ENCODE measurements at places on chromosomes 6 and 20.

DNA sequence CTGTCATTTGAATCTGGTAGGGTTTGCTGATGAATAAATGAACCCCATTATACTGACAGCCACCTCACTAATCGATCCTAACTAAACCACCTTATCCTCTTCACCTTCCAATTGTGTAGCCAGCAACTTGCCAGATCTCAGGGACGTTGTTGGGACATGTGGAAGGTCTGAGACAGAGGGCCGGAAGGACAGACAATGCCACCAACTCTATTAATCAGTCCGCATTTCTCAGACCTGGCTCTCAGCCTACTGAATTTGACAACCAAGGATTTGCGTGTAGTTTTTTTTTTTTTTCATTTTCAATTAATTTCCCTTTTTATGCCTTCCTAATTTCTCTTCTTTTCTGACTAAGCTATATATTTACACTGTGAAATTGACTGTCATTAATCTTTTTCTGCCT lies 122.5 kb downstream of the CARMIL1 start:
- no peak for DNase-seq

GRCh38 chr20:1165941-1166340 lies 18.8 kb downstream of the TMEM74B start:
- no peak for DNase-seq

DNA sequence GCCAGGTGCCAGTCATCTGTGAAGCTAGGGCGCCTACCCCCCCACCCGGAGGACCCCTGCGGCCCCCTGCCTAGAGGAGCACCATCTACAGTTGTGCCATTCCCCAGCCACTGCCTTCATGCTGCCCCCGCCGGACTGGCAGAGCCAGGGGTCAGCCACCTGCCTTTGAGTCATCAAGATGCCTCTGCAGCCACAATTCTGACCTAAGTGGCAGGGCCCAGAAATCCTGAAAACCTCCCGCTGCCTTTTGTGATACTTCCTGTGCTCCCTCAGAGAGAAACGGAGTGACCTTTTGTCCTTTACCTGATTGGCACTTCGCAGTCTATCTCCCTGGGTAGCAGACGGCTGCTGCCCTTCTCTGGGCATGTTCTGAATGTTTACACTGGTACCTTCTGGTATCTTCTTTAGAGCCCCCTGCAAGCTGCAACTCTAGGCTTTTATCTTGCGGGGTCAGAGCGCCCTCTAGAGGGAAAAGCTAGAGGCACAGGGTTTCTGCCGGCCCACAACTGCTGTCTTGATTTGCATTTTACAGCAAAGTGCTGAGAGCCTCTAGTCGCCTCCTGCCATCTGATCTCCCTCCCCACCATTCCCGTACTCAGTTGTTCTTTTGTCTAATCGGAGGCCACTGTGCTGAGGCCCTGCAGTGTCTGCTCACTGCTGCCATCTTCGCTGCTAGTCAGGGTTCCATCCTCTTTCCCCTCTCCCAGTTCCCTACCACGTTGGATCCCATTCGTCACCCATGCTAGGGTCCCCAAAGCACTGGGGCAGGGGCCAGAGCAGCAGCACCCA lies 26.9 kb downstream of the SPATA2 start:
- no peak for DNase-seq

DNA sequence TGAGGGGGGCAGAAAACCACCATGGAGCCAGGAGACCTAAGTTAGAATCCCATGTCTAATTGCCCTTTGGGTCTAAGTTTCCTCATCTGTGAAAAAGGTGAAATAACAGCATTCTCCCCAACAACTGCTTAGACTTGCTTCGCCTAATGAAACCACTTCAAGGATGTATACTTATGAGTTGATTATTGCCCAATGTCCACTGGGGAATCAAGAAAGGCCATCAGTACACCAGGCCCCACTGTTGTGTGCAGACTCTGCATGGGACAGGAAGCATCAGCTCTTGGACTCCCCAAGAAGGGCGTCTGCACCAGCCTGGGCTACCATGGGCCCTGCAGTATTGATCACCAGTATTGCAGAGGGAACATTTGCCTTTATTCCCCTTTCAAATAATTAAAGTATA lies 189.6 kb downstream of the MAFB start:
- no peak for DNase-seq

- DNase-seq, result no peak
These were observed 15.5 kb downstream of the CRNKL1 start for GRCh38 chr20:20036756-20037155.

- no peak for DNase-seq
These were observed 34.3 kb downstream of the RGS17 start for GRCh38 chr6:153096792-153097191.

GRCh38 chr6:37258405-37259105 lies 611 bp upstream of the TMEM217 start:
- no peak for DNase-seq

GRCh38 chr6:155382338-155382685 lies 68.0 kb upstream of the TFB1M start:
- DNase-seq, result no peak

- peak; percentile 62 for DNase-seq
These were observed at the start of gene KHDRBS2 for GRCh38 chr6:62285612-62286469. Gene KHDRBS2, minus strand, starts transcription at chr6:62286225.

GRCh38 chr6:44078827-44079671 lies 48.2 kb downstream of the MRPL14 start:
- DNase-seq, result peak; percentile 77

- no peak for DNase-seq
These were observed 24.6 kb downstream of the RIMS4 start for GRCh38 chr20:44785768-44786167.

GRCh38 chr20:53813636-53814035 lies 220.0 kb upstream of the ZNF217 start:
- DNase-seq, result no peak

DNA sequence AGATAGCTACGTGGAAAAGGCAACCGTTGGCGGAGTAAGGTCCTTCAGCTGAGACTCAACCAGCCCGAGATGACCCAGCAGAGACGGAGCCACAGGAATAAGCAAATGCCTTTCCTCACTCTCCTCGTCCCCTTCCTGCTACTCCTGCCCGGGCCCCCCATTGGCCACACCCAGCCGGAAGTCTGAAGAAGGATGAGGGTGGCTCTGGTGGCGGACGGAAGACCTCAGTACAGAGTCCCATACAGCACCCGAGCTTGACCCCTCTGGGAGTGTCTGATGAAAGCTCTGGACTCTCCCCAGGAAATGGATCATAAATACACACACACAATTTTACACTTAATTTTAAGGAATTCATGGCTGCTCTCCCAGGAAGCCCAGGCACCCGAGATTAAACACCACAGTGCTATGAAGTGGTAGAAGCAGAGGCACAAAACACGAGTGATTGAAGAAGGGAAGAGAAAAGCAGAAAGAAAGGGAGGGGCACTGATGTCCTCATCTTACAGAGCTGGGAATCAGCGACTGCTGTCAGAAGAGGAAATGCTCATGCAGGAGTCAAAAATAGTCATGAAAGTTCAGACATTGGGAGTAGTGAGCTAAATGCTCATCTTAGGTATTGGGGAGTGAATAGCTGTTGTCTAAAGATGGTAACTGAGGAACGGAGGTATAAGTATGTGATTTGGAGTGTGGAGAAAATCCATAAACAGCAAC lies 125.6 kb downstream of the BANF2 start:
- DNase-seq, result no peak

GRCh38 chr6:23964865-23965264 lies 161.2 kb upstream of the NRSN1 start:
- no peak for DNase-seq

DNA sequence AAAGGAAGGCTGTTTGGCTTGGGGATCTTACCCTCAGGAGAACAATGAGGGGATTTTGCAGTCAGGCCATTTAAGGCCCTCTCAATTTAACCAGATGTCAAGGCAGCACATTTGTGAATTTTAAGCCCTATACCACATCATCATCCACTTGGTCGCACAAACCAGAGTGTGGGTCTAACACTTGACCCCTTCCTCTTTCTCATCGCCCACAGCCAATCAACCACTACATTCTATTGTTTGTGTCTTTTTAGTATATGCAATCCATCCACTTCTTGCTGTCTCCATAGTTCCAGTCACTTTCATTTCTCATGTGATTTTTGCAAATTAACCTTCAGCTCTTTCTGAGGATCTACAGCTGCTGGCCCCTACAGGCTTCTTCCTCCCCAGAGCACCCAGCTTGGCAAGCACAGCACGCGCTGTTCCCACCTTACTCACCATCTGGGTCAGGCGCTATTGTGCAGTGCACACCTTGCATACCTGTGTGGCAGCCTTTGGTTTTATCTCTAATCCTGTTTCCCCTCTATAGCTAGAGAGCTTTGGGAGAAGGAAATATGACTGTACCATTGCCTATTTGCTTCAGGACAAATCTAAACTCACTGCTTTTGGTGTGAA lies 32.3 kb upstream of the CD83 start:
- no peak for DNase-seq

GRCh38 chr6:33679761-33680160 lies 31.7 kb downstream of the UQCC2 start:
- no peak for DNase-seq
